ENCODE measurements at places on chromosomes 13 and 19.

GRCh38 chr13:110542169-110542796 is 19.2 kb downstream of the RAB20 start:
- DNase-seq = no peak

DNA sequence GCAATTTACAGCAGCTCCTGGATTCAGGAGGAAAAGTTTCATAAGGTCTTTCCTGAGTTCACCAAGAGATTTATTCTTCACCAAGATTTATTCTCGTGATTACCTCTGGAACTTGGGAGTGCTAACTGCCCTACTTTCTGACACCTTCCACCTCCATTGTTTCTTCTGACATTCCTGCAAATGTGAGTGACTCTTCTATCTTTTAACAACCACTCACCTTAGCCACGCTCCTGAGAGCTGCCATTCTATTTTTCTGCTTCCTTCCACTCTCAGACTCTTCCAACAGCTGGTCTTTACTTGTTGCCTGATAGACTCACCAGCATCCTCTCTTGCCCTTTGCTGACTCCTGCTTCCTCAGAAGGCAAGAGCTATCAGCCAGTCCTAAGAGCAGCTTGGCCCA is 11.5 kb upstream of the CBY2 start:
- no peak for DNase-seq

- DNase-seq = no peak
These were observed 371.4 kb upstream of the SLC10A2 start for GRCh38 chr13:103437651-103438050.

DNA sequence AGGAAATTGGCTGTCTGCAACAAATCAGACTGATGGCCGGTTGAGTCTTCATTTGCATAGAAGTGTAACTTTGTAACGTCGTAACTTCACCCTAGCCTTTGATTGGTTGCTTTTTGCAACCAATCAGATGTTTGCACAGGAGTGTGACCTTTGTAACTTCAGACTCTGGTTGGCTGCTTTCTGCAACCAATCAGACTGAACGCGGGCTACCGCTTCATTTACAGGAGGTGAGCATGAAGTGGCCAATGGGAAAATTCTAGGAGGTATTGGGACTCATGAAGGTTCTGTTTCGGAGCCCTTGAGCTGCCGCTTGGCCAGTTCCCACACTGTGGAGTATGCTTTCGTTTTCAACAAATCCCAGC is 441 bp upstream of the ZNF559 start:
- no peak for DNase-seq

GRCh38 chr13:19960653-19960976 is 2.1 kb downstream of the ZMYM2 start:
- no peak for DNase-seq

DNA sequence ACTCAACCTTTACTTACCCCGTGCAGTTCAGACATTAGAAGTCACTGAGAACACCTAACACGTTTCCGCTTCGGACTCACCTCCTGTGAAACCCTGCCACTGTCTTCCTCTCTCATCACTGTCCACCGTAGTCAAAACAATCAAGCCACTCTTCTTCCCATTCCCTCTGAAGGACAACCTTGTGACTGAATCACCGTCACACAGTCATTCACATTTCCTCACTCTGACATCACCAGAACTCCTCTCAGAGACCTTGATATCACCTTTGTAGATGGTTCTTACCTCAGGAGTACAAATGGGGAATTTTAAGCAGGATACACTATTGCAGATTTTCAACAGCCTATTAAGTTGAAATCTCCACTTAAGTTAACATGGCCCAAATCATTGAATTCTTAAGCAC is 1.3 kb upstream of the KBTBD6 start:
- no peak for DNase-seq

DNA sequence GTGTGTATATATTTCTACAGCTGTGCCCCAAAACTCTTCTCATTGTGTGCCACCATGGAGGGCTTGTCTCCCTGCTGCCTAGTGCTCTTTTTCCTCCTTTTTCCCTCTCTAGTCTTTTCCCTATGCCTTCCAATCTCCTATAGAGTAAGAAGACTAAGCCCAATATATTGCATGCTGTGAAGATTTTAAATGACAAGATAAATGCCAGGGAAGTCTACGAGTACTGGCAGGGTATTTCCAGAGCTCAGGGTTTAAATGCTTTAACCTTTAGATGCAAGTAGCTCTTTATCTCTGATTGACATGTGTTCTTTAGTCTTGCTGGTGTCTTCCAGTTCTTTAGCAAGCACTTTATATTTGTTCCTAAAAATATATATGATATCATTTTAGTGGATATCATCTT is 200.7 kb downstream of the SLITRK1 start:
- DNase-seq = no peak

GRCh38 chr13:36438594-36439483 is 6.5 kb downstream of the CCNA1 start:
- no peak for DNase-seq

DNA sequence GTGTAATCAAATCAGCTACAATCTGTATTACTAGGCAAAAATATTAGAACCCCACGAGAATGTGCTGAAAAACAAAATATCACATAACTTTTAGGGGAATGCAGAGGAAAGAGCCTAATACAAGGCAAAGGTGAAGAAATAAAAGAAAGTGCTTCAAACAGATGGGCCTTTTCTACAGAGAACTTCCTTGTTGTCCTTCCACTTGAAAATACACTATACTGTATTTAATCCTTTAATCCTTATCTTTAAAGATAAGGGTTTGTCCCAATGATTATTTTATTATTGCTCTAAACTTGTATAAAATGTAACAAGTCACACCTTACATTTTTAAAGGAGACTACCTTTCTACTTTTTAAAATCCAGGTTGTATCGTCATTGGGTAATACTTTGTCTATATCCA is 296.5 kb downstream of the NDFIP2 start:
- no peak for DNase-seq

- DNase-seq = no peak
These were observed 10.6 kb upstream of the CEACAM21 start for GRCh38 chr19:41565379-41565720.

DNA sequence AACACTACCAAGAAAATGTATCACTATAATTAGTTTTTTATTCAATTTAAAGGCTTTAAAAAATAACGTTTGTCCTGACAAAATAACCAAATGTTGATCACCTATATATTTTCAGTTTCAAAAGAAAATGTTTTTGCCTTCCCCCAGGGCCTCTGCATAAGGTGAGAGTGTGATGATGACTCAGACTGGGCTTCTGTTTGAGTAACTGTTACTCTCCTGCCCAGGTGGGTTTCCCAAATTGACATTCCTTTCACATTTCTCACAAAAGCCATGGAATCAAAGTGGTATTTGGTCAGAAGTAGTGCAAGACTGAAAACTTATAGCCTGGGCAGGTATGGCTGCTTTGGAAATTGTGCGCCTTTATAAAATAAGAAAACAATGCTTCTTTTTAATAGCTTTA is 180.6 kb downstream of the COG6 start:
- DNase-seq = no peak

- DNase-seq = peak; percentile 98
These were observed at the start of gene ZNF93 for GRCh38 chr19:19900729-19901444. TSS of gene ZNF93 (plus strand) at chr19:19900946. CDS start at chr19:19901089, 143 bp downstream.

DNA sequence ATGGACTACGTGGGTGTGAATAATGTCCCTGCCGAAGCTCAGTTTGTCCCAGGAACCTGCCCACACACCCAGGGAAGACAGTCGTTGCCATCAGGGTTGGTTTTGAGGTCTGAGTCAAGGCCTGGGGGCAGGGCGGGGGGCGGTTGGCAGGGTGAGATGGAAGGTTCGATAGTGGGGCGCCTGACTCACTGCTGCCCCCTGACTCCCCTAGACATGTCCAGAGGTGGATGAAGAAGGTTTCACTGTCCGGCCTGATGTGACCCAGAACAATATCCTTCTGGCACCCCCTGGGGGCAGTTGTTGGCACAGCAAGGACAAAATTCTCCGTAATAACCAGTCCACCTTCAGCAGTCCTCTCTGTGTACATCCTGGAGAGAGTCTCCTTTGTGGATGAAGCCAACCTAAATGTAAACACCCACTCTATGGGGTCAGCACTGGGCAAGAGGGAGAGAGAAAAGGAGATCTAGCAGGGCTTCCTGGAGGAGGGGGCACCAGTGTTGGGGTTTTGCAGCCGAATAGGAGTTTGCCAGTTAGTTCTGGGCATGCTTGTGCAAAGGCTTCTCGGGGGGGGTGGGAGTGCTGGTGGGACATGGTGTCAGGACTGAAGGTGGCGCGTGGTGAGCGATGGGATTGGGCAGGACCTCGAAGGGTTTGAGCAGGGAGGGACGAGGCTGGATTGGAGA is 19.6 kb upstream of the B3GNT3 start:
- no peak for DNase-seq

DNA sequence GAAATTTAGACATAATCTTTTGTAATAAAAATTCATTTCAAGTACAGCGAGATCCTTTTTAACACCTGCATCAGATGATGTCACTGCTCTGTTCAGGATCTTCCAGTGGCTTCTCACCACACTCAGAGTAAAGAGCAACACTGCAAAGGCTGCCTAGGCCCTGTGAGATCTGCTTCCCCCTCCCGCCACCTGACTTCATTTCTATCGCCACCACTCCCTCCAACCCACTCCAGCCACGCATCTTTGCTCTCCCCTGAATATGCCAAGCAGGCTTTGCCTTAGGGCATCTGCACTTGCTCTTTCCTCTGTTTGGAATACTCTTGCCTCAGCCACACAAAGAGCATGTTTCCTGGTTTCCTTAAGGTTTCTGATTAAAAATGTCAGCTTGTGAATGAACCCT is 58.3 kb downstream of the MBNL2 start:
- no peak for DNase-seq

DNA sequence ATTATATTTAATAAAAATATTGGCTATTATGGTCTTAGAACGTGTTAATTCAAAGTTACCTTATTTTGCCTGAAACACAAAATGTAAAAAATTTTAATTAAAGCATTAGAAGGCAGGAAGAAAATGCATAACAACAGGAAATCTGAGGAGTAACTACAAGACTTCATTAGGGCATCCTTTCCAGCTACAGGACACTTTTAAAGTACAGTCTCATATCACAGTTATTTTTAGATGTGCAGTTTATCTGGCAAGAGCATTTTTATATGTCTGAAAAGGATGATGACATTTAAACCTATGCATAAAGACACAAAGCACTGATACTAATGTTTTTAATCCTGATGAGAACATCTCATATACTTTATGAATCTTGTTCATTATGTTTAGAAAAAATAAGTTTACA is 247.5 kb downstream of the VWA8 start:
- no peak for DNase-seq

- no peak for DNase-seq
These were observed 53.9 kb upstream of the AMER2 start for GRCh38 chr13:25225970-25226369.

- peak; percentile 47 for DNase-seq
These were observed 638.2 kb upstream of the SPRY2 start for GRCh38 chr13:80979035-80979641.

DNA sequence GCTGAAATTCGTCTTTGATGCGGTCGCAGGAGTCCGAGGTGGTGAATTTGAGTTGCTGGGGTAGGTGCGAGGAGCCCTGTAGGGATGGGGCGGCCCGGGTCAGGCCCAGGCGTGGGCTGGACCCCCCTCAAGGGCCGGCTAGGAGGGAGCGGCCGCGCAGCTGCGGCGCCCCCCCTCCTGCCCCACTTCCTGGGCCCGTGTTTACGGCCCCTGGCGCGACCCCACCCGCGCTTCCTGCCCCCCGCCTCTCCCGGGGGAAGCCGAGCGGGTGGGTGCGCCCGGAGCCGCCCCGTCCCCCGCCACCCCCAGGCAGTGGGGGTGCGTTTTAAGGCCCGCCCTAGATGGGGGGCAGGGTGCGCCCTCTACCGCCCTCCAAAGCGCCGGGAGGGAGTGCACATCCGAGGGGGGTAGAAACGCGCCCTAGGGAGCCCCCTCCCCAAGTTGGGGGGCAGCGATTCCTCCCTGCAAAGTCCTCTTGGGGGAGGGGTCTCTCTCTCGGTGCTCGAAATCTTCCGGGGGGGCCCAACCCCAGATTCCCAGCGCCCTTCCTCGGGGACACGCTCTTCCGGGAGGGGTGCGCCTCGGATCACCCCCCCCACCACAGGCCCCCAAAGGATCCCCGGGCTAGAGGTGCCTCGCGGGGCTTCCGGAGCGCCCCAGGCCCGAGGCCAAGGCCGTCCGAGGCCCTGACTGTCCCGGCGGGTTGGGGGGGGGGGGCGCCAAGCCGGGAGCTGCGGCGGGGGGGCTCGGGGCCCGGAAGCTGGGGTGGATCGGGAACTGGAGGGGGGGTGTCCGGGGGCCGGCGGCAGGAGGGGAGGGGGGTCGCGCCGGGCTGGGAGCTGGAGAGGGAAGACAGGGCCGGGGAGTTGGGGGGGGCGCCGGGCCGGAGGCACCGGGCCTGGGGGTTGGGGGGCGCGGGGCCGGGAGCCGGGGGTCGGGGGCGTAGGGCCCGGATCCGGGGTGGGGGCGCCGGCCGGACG is 823 bp downstream of the TLE5 start:
- no peak for DNase-seq

- DNase-seq = no peak
These were observed 27.8 kb upstream of the TDRD3 start for GRCh38 chr13:60369242-60369641.

DNA sequence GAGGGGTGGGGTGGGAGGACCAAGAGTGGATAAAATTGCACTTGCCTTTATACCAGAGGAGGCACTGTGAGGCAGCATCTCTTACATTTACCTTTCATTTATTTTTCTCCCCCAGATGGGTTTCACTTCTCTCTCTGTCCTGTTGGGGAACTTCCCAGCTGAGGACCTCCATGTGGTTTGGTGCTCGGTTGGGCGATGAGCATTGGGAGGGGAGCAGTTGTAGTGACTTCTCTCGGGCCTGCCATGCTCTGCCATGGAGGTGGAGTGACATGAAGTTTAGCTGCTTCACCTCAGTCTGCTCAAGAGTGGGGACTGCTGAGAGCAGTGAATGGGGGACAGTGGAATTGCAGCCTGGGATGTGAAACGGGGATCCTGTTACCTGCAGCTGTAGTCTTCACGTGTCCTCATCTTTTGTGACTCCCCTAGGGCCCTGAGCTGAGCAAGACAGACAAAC is 23.1 kb upstream of the CXCL17 start:
- DNase-seq = no peak

- DNase-seq = no peak
These were observed 39.9 kb downstream of the MBNL2 start for GRCh38 chr13:97262058-97262457.

GRCh38 chr19:11290256-11290655 is 5.7 kb upstream of the TSPAN16 start:
- DNase-seq = no peak

- DNase-seq = no peak
These were observed 1410.7 kb upstream of the ATXN8OS start for GRCh38 chr13:68696907-68697306.

DNA sequence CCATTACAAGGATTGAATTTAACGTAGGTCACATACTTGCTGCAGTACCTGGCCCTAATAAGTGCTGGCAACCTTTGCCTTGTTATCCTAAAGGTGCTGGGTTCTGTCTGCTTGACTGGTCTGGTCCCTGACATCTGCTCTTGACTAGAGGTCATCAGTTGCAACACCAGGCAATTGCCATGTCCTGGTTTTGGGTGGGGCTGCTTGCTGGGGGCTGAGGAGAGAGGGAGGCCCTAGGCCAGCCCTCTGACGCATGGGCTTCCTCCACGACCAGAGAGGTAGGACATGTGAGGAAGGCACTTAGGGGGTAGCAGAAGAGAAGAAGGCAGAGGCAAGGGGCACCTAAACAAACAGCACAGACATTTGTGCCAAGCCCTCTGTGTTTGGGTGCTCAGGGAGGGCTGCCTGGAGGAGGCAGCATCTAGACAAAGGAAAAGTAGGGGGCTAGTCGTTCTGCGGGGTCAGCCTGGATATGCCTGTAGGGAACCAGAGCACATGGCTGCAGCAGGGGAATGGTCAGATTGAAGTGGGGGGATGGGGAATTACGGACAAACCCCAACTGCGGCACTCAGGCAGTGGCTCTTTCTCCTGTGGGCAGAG is 21.7 kb downstream of the VSTM2B start:
- no peak for DNase-seq

GRCh38 chr19:18450931-18451836 is 13.3 kb upstream of the ISYNA1 start:
- peak; percentile 87 for DNase-seq
